ENCODE measurements at places on chromosomes 1 and 21.

GRCh38 chr1:24096009-24096738 lies 15.8 kb downstream of the MYOM3 start:
- DNase-seq: no peak

DNA sequence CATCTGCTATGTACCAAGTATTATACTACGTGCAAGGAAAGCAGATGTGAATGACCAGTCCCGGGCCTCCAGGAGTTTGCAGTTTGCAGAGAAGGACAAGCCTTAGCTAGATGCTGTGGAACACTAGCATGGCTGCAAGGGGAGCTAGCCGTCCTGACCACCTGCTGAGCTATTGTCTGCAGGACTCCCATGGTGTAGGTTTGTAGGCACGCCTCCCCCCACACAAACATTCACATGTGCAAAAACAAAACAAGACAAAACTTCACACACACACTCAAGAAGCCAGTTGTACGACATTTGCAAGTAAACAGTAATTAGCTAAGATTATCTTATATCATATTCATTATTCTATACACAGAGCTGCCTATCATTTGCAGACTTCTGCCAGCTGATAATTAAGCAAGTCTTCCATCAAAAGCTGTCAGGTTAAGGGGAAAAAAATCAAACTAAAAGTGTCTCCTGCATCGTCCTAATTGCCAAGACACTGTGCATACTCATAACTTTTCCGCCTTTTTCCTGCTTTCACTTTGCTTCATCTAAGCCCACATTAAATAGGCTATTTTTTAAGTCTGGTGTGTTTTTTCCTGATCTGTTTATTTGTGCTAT lies 10.7 kb upstream of the HNRNPU start:
- no peak for DNase-seq

DNA sequence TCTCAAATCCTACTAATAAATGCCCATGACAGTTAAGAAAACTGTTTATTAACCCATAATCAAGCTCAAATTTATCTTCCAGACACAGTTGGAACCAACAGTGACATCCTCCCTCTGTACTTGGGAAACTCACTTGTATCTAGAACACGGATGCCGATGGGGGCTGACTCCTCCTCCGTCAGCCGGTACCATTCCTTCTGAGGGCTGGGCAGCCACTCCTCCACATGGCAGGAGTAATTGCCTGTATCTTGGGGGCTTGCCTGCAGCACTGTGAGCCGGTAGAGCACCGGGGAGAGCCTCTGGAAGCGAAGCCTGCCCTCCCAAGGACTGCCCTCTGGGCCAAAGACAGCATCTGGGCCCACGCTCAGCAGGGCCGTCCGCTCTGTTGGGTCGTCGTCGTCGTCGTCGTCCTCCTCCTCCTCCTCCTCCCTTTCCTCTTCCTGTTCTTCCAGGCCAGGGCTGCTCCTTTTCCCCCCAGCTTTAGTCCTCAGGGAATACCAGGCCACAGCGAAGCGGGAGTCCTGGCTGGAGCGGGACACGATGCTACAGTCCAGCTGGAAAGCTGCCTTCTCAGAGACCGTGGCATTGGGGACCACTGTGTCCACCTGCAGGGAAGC lies 8.5 kb upstream of the CD58 start:
- no peak for DNase-seq

- no peak for DNase-seq
These were observed 457 bp downstream of the SRM start for GRCh38 chr1:11059155-11059967.

GRCh38 chr1:205672395-205672889 lies 7.9 kb downstream of the SLC45A3 start:
- DNase-seq: no peak

DNA sequence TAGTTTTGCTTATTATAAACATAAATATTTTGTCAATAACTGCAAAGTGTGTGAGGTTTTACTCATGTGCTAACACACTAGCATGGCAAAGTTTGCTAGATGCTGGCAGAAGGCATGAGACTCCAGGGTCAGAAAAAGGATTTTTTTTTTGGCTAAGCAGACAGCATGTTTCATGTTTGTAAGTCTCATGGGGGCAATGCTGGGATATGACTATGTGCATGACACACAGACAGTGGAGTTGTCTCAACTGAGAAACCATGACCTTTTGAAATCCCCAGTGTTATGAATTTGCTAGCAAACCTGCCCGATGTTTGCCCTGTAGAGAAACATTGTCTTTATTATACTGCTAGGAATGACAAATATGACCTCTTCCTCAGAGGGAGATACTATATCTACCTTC lies 448.2 kb downstream of the BRINP3 start:
- DNase-seq: no peak

GRCh38 chr1:9296850-9297249 lies 4.2 kb downstream of the SPSB1 start:
- DNase-seq: no peak

GRCh38 chr1:93680420-93681100 lies 1.1 kb downstream of the BCAR3 start:
- peak; percentile 24 for DNase-seq

DNA sequence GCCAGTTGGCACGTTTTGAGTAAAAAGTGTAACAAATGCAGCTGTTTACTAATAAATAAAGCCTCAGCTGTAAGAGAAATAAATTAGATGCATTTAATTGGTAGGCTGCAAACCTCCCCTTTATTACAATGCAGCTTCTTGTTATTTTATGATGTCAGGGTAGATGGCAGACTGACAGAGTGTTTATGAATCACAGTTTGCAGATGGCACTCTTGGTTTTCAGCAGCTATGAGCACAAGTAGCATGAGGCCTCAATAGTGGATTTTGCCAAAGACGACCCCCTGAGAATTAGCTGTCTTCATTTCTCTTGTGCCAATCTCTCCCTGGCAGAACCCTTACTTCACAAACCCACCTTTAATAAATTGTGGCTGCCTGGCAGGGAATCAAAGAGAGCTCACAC lies 161.2 kb upstream of the C1orf87 start:
- no peak for DNase-seq

- no peak for DNase-seq
These were observed 192.2 kb downstream of the PRDM2 start for GRCh38 chr1:13892198-13892597.

DNA sequence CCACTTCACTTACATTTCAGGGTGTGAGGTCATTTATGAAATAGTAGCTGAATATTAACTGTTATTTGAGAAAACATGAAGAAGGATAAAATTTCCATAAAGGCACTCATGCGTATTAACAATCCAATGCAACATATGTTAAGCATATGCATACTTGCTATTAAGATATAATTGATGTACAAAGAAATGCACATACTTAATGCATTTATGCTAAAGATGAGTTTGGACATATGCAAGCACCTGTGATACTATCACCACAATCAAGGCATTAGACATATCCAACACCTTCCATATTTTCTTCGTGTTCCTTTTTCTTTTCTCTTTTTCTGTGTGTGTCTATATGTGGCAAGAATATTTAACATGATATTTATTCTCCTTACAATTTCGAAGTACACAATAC lies 464.8 kb upstream of the BRINP3 start:
- DNase-seq: no peak

DNA sequence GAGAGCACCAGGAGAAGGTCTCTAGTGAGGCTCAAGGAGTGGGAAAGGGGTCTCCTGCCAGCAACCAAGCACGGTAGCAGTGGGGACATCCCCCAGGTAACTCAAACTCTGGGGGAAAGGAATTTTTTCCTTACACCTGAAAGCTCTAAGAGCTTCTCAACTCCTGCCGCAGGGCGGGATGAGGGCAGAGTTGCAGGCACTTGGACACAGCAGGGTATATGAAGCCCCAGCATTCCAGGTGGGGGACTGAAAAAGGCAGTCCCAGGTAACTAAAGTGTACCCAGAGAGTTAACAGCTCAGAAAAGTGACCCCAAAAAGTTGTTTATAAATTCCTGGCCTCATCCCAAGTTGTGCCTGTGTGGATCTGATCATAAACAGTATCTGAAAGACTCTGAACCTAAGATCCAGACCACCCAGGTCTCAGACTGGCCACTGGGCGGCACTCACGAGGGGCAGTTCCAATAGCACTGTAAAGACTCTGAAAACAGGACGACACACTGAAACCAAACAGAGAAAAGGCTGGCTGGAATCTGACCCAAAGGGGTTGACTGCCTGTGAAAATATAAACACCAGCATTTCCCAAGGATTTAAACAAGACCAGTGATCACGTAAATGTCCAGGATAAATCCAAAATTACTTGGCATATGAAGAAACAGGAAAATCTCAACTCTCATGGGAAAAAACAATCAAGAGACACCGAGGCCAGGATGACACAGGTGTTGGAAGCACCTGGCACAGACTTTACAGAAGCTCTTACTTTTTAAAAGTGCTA lies 47.5 kb downstream of the HSF2BP start:
- DNase-seq: no peak

GRCh38 chr1:64891448-64891825 lies 74.9 kb downstream of the JAK1 start:
- DNase-seq: no peak
